Gastrocnemius medialis (tissue), 4 donors: ENCODE measurements at places on chromosomes 1 and 21. TPM values are rescaled to one million over a fixed set of nuclear protein-coding genes. Genes with fewer than 3 reads are reported as not detected.

- H3K4me1 ChIP-seq, result peaks cover 41% of the 10 kb centered on the region
- H3K4me3 ChIP-seq, result no peak overlapping the region
- H3K27ac ChIP-seq, result no peak overlapping the region
These were observed 61.8 kb downstream of the MACF1 start for GRCh38 chr1:39266269-39266668.

SLC1A7 gene
- 0.25 TPM for total RNA-seq

- H3K27ac ChIP-seq, result no peak overlapping the region
- H3K27me3 ChIP-seq, result no peaks in the 10 kb centered on the region
- H3K4me3 ChIP-seq, result no peak overlapping the region
These were observed 129.8 kb upstream of the PRDX6 start for GRCh38 chr1:173347282-173347818.

DNA sequence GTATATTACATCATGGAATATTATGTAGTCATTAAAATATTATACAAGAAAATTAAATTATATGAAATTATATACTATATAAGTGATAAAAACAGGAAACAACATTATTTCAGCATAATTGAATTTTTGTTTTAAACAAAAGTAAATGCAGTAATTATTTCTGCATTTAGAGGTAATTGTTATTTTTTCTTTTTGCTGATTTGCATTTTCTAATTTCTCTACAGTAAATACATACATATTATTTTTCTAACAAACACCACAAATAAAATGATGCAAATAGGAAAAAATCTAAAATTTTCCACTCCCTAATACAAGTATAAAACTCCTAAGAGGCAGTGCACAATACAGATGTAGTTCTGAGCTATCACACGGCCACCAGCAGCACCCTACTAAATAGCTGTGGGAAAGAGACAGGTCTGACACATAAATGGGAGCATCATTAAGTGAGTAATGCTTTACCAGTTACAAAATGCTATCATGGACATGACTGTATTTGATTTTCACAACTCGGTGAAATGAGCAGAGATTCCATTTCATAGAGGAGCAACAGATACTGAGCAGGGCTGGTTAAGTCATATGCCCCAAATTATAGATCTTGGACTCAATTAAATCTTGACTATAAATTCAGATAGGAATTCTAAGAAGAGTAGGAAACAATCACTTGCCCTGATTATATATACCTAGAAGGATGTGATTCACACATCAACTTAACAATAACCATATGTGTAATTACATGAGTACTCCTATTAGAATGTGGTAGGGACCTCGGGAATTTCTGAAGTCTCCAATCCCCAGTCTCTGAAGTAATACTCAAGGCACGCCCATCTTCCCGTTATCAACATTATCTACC is 49.0 kb downstream of the NRIP1 start:
- DNase-seq, result no peak
- H3K36me3 ChIP-seq, result no peaks in the 10 kb centered on the region
- H3K27me3 ChIP-seq, result no peaks in the 10 kb centered on the region
- H3K4me3 ChIP-seq, result no peak overlapping the region

NUF2 gene
- total RNA-seq, result not detected

DNA sequence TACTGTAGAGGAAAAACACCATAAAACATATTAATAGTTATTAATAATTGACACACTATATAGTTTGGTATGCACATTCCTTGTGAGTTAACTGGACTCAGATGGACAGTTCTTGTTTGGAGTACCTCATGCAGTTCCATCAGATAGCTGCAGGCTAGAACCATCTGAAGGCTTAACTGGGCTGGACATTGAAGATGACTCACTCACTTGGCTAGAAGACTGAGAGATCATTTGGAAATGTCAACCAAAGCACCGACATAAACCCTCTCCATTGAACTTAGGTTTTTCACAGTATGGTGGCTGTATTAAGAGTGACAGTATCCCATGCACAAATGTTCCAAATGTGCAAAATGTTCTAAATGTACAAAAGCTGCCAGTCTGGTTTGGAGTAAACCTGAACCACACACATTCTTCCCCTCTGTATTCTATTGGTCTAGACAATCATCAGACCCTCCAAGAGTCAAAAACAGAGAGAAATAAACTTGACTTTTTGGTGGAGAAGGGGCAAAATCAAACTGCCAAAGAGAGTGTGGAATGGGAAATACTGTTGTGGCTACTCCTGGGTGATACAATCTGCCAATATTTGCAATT is 708.4 kb downstream of the KCNT2 start:
- no peaks in the 10 kb centered on the region for H3K4me1 ChIP-seq
- no peak overlapping the region for H3K4me3 ChIP-seq
- H3K27me3 ChIP-seq, result no peaks in the 10 kb centered on the region

DNA sequence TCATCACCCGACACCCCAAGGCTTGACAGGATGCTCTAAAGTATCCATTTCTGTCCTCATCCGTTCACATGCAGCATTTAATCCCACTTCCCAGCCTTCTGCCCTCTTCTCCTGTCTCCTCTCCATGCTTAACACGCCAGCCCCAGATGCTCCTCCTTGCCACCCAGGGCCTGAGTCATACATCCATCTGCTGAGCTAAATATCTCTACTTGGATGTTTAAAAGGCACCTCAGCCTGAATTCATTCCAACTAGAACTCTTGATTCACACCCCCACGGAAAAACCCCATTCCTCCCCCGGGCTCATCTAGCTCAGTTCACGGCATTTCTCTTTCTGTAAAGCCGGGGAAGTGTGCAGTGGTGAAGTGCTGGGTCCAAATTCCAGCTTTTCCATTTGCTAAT is 27.7 kb downstream of the TEX35 start:
- no peak overlapping the region for H3K4me3 ChIP-seq
- H3K27ac ChIP-seq, result no peak overlapping the region
- DNase-seq, result no peak
- no peaks in the 10 kb centered on the region for H3K36me3 ChIP-seq
- H3K27me3 ChIP-seq, result no peaks in the 10 kb centered on the region
- H3K4me1 ChIP-seq, result peaks cover 26% of the 10 kb centered on the region

CD160 gene
- total RNA-seq, result not detected

DNA sequence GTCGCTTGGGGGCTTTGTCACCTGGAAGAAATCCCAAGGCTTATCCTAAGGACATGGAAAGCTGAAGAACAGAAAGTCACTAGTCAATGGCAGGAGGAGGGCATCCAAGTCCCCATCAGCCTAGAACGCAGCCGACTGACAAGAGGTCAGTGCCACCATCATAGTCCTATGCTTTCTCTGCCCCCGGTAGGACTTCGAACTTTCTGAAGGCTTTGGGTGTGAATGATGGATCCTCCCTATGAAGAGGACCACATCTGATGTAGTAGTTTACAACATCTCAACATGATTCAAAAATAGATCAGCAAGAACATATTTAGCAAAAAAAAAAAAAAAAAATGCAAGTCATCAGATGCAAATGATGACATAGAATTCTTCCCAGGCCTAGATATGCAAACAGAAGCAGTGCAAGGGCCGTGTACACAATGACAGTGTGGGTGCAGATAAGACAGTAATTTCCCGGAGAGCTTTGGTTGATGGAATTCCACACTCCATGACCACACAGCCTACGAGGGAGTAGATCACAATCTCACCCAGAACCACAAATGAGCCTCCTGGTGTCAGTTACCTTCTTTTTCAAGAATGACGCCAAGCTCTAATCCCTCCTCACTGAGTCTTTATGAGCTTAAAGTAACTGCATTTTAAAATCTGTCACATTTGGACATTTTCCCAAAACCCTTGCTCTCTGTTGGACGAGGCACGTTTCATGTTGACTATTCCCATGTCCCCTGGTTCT is 88.2 kb downstream of the PSMG1 start:
- DNase-seq, result no peak
- H3K27ac ChIP-seq, result peak overlapping the region; percentile 55
- H3K36me3 ChIP-seq, result no peaks in the 10 kb centered on the region
- H3K4me3 ChIP-seq, result no peak overlapping the region
- H3K27me3 ChIP-seq, result no peaks in the 10 kb centered on the region

- no peaks in the 10 kb centered on the region for H3K36me3 ChIP-seq
- H3K27ac ChIP-seq, result no peak overlapping the region
- no peaks in the 10 kb centered on the region for H3K27me3 ChIP-seq
- H3K4me3 ChIP-seq, result no peak overlapping the region
These were observed 5.4 kb downstream of the DISP1 start for GRCh38 chr1:222820171-222820712.

GRCh38 chr1:213772128-213773063 is 215.4 kb upstream of the PROX1 start:
- H3K36me3 ChIP-seq, result no peaks in the 10 kb centered on the region
- H3K4me1 ChIP-seq, result no peaks in the 10 kb centered on the region
- no peak overlapping the region for H3K27ac ChIP-seq

OR2T5 gene
- total RNA-seq, result not detected

DNA sequence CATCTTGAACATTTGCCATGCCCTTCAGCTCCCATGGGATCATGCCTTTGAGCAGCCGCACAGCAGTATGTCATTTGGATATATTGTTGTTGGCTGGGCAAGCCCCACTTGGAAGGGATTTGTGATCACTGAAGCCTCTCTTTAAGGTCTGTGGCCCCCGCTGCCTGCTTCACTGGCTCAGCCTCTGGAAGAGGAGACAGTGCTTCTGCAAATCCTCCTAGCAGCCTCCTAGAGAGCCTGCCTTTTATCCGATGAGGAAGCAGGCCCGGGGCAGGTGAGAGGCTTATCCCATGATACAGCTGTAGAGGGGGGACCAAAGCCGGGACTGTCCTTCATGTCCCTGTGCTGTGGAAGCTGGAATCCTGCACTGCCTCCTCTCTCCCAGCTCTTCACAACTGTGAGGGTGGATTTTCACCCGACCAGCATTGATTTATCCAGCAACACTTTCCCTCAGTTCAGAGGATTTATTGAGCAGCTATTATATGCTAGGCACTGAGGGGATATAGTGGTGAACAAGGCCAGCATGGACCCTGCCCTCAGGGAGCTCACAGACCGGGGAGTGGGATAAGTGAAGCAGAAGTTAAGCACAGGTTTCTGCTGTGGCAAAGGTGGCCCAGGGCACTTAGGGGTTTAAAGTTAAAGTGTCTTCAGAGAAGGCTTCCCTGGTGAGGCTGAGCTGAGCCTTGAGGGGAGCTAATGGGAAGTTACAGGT is 3.9 kb downstream of the TMEM61 start:
- no peak overlapping the region for H3K27ac ChIP-seq
- H3K4me3 ChIP-seq, result no peak overlapping the region
- DNase-seq, result no peak
- no peaks in the 10 kb centered on the region for H3K27me3 ChIP-seq
- H3K4me1 ChIP-seq, result no peaks in the 10 kb centered on the region

- H3K27ac ChIP-seq, result no peak overlapping the region
- no peaks in the 10 kb centered on the region for H3K27me3 ChIP-seq
- H3K36me3 ChIP-seq, result no peaks in the 10 kb centered on the region
These were observed 222.0 kb downstream of the TOMM20 start for GRCh38 chr1:234906654-234907053.

GRCh38 chr1:9416506-9416905 is 122.8 kb upstream of the SLC25A33 start:
- H3K4me1 ChIP-seq, result peaks cover 22% of the 10 kb centered on the region
- no peak overlapping the region for H3K4me3 ChIP-seq
- no peaks in the 10 kb centered on the region for H3K27me3 ChIP-seq
- H3K36me3 ChIP-seq, result no peaks in the 10 kb centered on the region
- H3K27ac ChIP-seq, result no peak overlapping the region
- DNase-seq, result no peak

DNA sequence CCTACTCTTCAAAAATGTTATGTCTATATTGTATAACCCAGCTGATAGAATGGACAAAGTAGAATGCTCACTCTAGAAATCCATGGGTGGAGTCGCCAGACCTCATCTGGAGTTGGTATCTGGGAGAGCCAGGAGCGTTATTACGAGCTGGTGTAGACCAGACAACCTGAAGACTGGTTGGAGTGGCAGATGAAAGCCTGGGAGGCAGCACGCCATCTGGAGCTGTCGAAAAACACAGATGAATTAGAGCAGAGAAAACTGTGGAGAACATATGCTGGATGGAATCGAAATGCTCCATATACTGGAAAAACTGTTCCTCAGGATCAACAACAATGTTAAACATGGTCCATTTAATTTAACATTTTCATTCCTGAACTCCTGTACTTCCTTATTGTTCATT is 333.6 kb downstream of the KCTD3 start:
- H3K27me3 ChIP-seq, result no peaks in the 10 kb centered on the region
- no peaks in the 10 kb centered on the region for H3K36me3 ChIP-seq
- H3K27ac ChIP-seq, result no peak overlapping the region
- H3K4me1 ChIP-seq, result no peaks in the 10 kb centered on the region

SLC44A5 gene
- total RNA-seq, result not detected

TSPEAR gene
- total RNA-seq, result not detected

ADAM30 gene
- total RNA-seq, result not detected

C1orf115 gene
- total RNA-seq, result 4.4 TPM

PADI4 gene
- not detected for total RNA-seq

DNA sequence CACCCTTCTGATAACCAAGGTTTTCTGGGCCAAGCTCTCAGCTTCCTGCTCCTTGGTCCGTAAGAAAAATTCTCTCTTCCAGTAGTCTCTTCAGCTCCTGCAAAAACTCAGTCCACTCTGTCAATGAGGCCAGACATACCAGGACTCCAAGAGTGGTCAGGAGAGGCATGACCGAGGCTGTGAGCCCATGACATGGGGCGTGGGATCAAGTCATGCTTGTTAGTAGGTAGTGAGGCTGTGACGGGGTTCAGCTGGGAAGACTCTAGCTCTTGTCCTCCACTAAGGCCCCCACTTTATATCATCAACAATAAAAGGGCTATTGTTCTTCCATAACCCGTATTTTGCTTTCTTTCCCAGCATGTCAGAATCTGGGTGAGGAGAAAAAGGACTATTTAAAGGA is 10.1 kb upstream of the HCRTR1 start:
- H3K4me1 ChIP-seq, result no peaks in the 10 kb centered on the region
- H3K4me3 ChIP-seq, result no peak overlapping the region
- no peak overlapping the region for H3K27ac ChIP-seq

DNA sequence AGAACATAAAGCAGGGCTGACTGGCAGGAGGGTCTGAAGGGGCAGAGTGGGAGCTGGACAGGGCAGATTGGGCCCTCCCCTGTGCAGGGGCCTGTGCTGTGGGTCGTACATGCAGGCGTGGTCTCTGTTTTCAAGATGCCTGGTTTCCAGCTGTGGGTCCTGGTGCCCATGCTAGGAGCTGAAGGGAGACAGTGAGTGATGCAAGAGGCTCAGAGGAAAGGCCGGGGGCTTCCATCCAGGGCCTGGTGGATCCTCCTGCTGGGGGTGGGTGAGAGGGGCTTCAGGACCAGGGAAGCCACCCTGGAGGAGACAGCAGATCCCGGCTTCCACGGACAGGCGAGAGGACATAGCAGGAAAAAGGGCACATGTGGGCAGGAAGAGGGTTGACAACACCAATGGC is 349.0 kb upstream of the VAMP3 start:
- no peak overlapping the region for H3K27ac ChIP-seq
- H3K4me3 ChIP-seq, result no peak overlapping the region
- H3K36me3 ChIP-seq, result no peaks in the 10 kb centered on the region
- no peaks in the 10 kb centered on the region for H3K27me3 ChIP-seq
